ENCODE measurements at places on chromosomes 3 and 15. TPM values are rescaled to one million over a fixed set of nuclear protein-coding genes. Genes with fewer than 3 reads are reported as not detected.

The GOLGA8K gene
- total RNA-seq: not detected

The CHRFAM7A gene
- total RNA-seq: 1.4 TPM

The LIPH gene
- not detected for total RNA-seq

The FANCD2OS gene
- total RNA-seq: not detected

The FHIT gene
- 2.1 TPM for total RNA-seq

The SLC22A14 gene
- total RNA-seq: not detected

The SOX14 gene
- total RNA-seq: not detected

The SLC15A2 gene
- 0.11 TPM for total RNA-seq

The LMAN1L gene
- total RNA-seq: not detected

The XYLB gene
- 5.4 TPM for total RNA-seq

The DLL4 gene
- 0.66 TPM for total RNA-seq

The AGBL1 gene
- not detected for total RNA-seq

The NANOGP8 gene
- total RNA-seq: not detected

The ADAM10 gene
- 124 TPM for total RNA-seq

The PCCB gene
- 56.2 TPM for total RNA-seq

The PLCB2 gene
- 0.66 TPM for total RNA-seq

The GREM1 gene
- total RNA-seq: 684 TPM

The LYSMD4 gene
- 11.5 TPM for total RNA-seq

The ZNF662 gene
- 1.9 TPM for total RNA-seq

The LEO1 gene
- total RNA-seq: 34.4 TPM

The TIGIT gene
- not detected for total RNA-seq

The CD47 gene
- 93.7 TPM for total RNA-seq

The NR1I2 gene
- not detected for total RNA-seq
